Tibial nerve (tissue), 4 donors: ENCODE measurements at places on chromosomes 1 and 21. TPM values are rescaled to one million over a fixed set of nuclear protein-coding genes. Genes with fewer than 3 reads are reported as not detected.

The CTSK gene
- total RNA-seq = 47.1 TPM

The ANKRD35 gene
- total RNA-seq = 6.1 TPM

The ITLN2 gene
- not detected for total RNA-seq

The FAM110D gene
- total RNA-seq = 15.7 TPM
